ENCODE measurements at places on chromosomes 7 and 10.

GRCh38 chr10:121222842-121223241 is 371.7 kb downstream of the WDR11 start:
- no peak for DNase-seq

DNA sequence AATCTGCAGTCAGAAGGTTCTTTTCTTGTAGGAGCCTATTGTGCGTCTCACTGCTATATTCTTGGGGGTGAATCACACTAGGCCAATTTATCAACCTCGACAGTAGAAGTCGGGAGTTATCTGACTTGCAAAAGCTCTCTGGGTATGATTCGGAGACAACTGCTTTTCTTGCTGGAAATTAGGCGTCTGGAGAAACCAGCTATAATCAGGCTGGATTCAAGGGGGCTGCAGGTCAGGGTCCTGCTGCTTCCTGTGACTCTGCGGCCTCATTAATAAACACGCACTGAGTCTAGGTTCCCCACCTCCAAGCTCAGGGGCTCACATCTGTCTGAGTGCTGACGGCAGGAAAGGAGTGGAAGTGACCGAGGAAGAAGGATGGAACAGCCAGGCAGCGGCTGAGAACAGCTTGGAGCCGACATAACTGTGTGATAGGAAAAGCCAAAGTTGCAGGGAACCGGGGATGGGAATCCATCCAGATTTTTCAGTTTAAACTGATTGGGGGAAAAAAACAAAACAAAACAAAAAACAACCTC is 184.6 kb downstream of the FANK1 start:
- DNase-seq, result no peak

- DNase-seq, result no peak
Observed at GRCh38 chr7:22346383-22347107, 10.4 kb downstream of the RAPGEF5 start.

DNA sequence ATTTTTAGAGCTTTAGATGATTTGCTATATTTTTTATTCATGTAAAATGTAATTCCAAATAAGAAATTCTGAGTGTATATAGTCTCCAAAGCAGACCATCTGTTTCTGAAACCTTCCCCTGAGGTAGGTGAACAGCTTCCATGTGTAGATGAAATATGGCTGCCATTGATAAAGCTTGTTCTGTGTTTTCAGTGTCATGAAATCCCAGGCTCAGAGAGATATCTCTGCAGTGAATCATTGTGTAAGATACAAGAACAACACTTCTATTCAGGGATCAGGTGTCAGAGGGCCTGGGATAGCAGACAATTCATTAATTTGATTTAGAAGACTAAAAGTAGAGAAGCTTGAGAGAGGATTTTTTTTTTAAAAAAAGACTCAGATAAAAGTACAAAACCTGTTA is 29.1 kb downstream of the ACTA2 start:
- DNase-seq, result no peak

- no peak for DNase-seq
Observed at GRCh38 chr10:62072901-62073300, 171.4 kb downstream of the ARID5B start.

GRCh38 chr7:85292908-85293576 is 106.2 kb upstream of the SEMA3D start:
- no peak for DNase-seq
